Urinary bladder (tissue), 4 donors: ENCODE measurements at places on chromosomes 1 and 21. TPM values are rescaled to one million over a fixed set of nuclear protein-coding genes. Genes with fewer than 3 reads are reported as not detected.

ATP1A4 gene
- 8.3 TPM for total RNA-seq

IL19 gene
- total RNA-seq: not detected

C1orf185 gene
- not detected for total RNA-seq

WRAP73 gene
- 8.1 TPM for total RNA-seq

OR14I1 gene
- not detected for total RNA-seq

FCGR2B gene
- 3.4 TPM for total RNA-seq

CTSE gene
- 0.26 TPM for total RNA-seq

SPRR2G gene
- total RNA-seq: not detected

NCF2 gene
- 8.6 TPM for total RNA-seq

LIN28A gene
- total RNA-seq: not detected

AADACL3 gene
- not detected for total RNA-seq

TTC39A gene
- total RNA-seq: 4.1 TPM

DIO1 gene
- total RNA-seq: not detected

C1orf87 gene
- not detected for total RNA-seq

TNFSF18 gene
- total RNA-seq: 0.53 TPM

RCSD1 gene
- total RNA-seq: 16.0 TPM

F13B gene
- not detected for total RNA-seq

OR10T2 gene
- total RNA-seq: not detected

UBL4B gene
- total RNA-seq: not detected

TRIM17 gene
- total RNA-seq: 1.9 TPM

S1PR1 gene
- 32.6 TPM for total RNA-seq

GJC2 gene
- total RNA-seq: 4.0 TPM

DIP2A gene
- 44.8 TPM for total RNA-seq

PODN gene
- total RNA-seq: 17.1 TPM

CFAP57 gene
- total RNA-seq: 0.11 TPM

PTPRU gene
- total RNA-seq: 11.7 TPM

EEIG2 gene
- 82.1 TPM for total RNA-seq

CLEC20A gene
- total RNA-seq: 0.48 TPM

GRHL3 gene
- total RNA-seq: 15.1 TPM

CRB1 gene
- 0.58 TPM for total RNA-seq

FAM151A gene
- not detected for total RNA-seq

RIPPLY3 gene
- total RNA-seq: not detected

SYTL1 gene
- total RNA-seq: 12.8 TPM

CALML6 gene
- total RNA-seq: 0.37 TPM

DHCR24 gene
- 22.6 TPM for total RNA-seq

RAVER2 gene
- total RNA-seq: 25.7 TPM

HORMAD1 gene
- 0.26 TPM for total RNA-seq

DDR2 gene
- total RNA-seq: 101 TPM

EDN2 gene
- 0.32 TPM for total RNA-seq

SELENBP1 gene
- total RNA-seq: 32.9 TPM

KCNT2 gene
- total RNA-seq: 31.2 TPM

THEM5 gene
- total RNA-seq: not detected

DDAH1 gene
- total RNA-seq: 32.9 TPM

MIXL1 gene
- total RNA-seq: not detected

HCRTR1 gene
- 0.21 TPM for total RNA-seq
